GM03348 (cell line): ENCODE measurements at places on chromosomes 2 and 18.

- DNase-seq = no peak
Measured at GRCh38 chr2:99637159-99637697, 147.4 kb upstream of the REV1 start.

GRCh38 chr2:168694866-168695265, 107.6 kb upstream of the NOSTRIN start:
- no peak for DNase-seq

DNA sequence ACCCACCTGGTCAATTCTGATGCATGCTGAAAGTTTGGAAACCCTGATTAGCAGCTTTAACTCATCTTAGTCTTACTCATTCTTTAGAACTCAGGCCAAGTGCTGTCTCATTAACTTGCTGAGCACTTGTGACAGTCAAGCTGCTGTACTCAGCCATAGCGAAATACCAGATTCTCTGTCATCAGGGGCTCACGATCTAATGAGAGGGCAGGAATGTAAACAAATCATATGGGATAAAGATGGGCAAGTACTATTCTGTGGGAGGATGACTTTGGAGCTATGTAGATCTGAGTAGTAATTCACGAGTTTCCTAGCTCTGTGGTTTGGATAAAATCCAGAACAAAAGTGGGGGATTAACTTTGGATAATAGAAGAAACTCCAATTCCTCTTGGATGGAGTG, 376.6 kb downstream of the HRH4 start:
- DNase-seq = peak; percentile 32

GRCh38 chr2:219290381-219291171, 11.4 kb downstream of the DNAJB2 start:
- no peak for DNase-seq

- DNase-seq = peak; percentile 89
Measured at GRCh38 chr18:77054606-77055428, 77.8 kb downstream of the MBP start.
